Amniotic stem cell (primary cell): ENCODE measurements at places on chromosomes 1 and 21.

DNA sequence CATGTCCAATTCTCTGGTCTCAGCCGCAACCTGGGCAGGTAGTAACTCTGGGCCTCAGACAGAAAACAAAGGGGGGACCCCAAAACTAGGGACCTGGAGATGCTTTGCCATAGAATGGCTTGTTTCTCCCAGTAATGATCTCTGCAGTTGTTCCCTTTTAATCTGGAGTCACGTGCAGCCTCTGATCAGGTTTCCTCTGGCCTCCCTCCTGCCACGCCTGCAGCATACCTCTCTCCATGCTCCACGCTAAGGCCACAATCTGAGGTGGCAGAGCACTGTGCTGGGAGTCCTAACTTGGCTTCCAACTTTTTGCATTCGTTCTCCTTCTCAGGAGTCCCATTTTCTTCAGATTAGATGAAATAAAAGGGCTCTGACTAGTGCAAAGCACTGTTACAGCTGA, 1.9 kb downstream of the PABPC4 start:
- DNase-seq: no peak

- no peak for DNase-seq
These were observed 136.7 kb downstream of the FCRL5 start for GRCh38 chr1:157415661-157416060.

DNA sequence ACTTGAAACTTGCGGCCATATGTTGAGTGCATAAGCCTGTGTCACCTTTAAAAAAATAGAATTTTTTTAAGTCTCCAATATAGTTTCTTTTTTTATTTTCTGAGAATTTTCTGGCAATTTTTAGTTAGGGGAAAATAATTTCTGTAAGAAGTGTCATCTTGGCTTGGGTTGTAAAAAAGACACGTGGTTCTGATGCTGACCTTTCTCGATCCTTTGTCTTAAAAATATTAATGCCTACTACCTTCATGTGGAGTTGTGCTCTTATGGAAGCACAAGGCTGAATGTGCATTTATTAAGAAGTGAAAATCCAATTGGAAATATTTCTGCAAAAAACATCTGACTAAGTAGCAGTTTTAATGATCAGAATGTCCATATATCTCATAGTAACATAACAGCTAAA, 3.5 kb downstream of the ELAVL4 start:
- no peak for DNase-seq

- peak; percentile 71 for DNase-seq
These were observed at the start of gene ARF1 for GRCh38 chr1:228082214-228082917. Gene ARF1 (plus strand): TSS chr1:228082708. CDS start chr1:228097115, 14,407 bp downstream.

GRCh38 chr1:32448773-32449456, 16.0 kb upstream of the ZBTB8B start:
- DNase-seq: no peak

- DNase-seq: no peak
These were observed 14.0 kb downstream of the SLC37A1 start for GRCh38 chr21:42527489-42528158.

GRCh38 chr21:45941338-45941710, 40.2 kb upstream of the COL6A1 start:
- no peak for DNase-seq

DNA sequence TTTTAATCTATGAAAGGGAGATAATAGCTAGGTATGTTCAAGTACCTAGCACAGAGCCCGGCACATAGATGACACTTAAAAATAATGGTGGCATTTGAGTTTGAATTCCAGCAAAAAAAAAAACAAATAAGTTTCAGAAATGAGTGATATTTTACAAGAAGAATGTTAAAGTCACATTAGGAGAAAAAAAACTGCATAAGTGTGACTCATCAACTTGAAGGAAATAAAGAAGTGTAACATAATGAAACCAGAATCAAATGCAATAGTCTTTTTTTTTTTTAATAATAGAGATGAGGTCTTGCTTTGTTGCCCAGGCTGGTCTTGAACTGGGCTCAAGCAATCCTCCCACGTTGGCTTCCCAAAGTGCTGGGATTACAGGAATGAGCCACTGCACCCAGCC, 17.1 kb downstream of the DNASE2B start:
- DNase-seq: no peak

DNA sequence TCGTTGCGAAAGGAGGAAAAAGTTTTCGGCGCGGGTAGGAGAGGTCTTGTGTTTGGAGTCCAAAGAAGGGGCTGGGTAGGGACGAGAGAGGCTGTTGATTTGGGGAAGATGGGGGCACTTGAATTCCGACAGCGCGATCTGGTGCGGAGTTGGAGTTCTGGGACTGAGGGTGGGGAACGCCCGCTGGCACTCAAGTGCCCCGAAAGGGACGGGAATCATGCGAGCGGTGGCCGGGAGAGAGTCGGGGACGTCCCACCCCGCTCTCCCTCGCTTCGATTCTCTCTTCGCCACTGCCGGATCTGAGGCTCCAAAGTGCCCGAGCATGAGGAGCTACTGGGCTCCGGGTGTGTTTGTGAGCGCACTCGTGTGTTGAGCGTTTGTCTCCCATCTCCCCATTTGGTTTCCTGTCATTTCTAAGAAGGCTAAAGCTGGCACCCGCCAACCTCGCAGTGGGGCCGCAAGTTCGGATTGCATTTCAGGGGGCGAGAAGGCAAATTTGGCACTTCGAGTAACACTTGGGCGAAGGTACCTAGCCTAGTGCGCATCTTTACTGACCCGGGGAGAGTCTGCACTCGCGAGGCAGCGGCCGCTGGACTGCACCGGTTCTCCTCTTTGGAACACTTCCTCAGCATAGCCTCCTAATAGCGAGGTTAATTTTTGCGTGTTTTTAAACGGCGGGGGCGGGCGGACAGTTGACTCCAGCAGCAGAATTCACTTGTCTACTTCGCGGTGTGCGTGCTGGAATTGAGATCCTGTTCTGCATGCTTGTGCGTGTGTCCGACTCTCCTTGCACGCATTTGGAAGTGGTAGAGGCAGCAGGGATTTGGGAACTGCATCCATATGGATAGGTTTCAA, 1.2 kb downstream of the CHRM3 start:
- no peak for DNase-seq

DNA sequence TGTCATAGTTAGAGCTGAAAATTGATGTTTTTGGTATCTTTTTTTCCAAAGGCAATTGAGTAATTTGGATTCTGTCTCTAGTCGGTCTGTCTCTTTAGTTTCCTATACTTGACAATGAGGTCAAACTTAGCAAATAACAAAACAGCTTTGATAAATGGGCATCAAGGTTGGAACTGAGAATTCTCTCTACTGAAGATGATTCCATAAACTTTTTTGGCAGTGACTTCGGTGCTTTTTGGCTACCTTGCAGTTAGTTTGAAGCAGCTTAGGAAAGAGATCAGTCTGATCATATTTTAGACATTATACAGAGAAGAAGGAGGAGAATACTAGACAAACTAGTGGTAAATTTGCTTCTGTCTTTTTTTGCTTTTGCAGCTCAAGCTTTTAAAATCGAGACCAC, 559 bp downstream of the VCAM1 start:
- no peak for DNase-seq
